ENCODE measurements at places on chromosomes 4 and X.

- H3K27me3 ChIP-seq: no peaks in the 10 kb centered on the region
- no peaks in the 10 kb centered on the region for H3K36me3 ChIP-seq
- DNase-seq: no peak
- H3K4me3 ChIP-seq: no peak overlapping the region
- H3K4me1 ChIP-seq: no peaks in the 10 kb centered on the region
Measured at GRCh38 chrX:24493740-24494581, 28.9 kb downstream of the PDK3 start.

DNA sequence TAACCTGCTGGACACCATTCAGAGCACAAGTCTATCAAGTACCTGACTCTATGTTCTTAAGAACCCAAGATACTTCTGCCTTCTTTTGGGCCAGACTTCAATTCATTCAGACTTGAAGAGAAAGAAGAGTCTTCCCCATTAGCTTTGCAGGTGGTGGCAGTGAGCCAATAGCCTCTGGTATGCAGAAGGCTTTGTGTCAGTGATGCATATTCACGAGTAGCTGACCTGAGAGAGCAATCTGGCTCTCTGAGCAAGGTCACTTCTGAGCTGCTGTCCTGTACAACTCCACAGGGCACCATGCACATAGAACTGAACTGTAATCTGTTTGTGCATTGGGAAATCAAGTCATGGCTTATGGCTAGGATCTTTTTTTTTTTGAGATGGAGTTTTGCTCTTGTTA lies 39.9 kb upstream of the SPINK2 start:
- no peak overlapping the region for H3K27ac ChIP-seq
- no peaks in the 10 kb centered on the region for H3K4me1 ChIP-seq
- H3K4me3 ChIP-seq: no peak overlapping the region
- DNase-seq: no peak
- H3K27me3 ChIP-seq: no peaks in the 10 kb centered on the region

GRCh38 chr4:119329835-119330620 lies 8.1 kb upstream of the FABP2 start:
- H3K27me3 ChIP-seq: no peaks in the 10 kb centered on the region
- H3K27ac ChIP-seq: no peak overlapping the region
- no peaks in the 10 kb centered on the region for H3K36me3 ChIP-seq

GRCh38 chr4:62627141-62627540 lies 1427.0 kb downstream of the ADGRL3 start:
- no peak for DNase-seq
- no peak overlapping the region for H3K4me3 ChIP-seq
- no peaks in the 10 kb centered on the region for H3K36me3 ChIP-seq
- no peaks in the 10 kb centered on the region for H3K4me1 ChIP-seq
- no peaks in the 10 kb centered on the region for H3K27me3 ChIP-seq

DNA sequence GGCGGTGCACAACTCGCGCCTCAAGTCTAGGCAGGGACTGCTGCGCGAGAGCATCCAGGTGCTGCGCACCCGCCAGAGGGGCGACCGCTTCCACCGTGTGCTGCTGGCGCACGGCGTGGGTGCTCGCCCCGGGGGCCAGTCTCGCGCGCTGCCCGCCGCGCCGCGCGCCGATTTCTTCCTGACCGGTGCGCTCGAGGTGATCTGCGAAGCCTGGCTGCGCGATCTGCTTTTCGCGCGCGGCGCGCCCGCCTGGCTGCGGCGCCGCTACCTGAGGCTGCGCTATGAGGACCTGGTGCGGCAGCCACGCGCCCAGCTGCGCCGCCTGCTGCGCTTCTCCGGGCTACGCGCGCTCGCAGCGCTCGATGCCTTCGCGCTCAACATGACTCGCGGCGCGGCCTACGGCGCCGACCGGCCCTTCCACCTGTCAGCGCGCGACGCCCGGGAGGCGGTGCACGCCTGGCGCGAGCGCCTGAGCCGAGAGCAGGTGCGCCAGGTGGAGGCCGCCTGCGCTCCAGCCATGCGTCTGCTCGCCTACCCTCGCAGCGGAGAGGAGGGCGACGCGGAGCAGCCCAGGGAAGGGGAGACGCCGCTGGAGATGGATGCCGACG lies 1.3 kb downstream of the CHST7 start:
- H3K36me3 ChIP-seq: no peaks in the 10 kb centered on the region
- H3K27me3 ChIP-seq: no peaks in the 10 kb centered on the region
- H3K27ac ChIP-seq: peak overlapping the region; percentile 66
- H3K4me1 ChIP-seq: peaks cover 11% of the 10 kb centered on the region
- no peak for DNase-seq

- no peaks in the 10 kb centered on the region for H3K27me3 ChIP-seq
- no peaks in the 10 kb centered on the region for H3K36me3 ChIP-seq
- peak overlapping the region; percentile 40 for H3K27ac ChIP-seq
- H3K4me3 ChIP-seq: no peak overlapping the region
Measured at GRCh38 chr4:18722748-18723191, 701.2 kb upstream of the LCORL start.
